GM18507 (cell line): ENCODE measurements at places on chromosomes 2 and 18.

DNA sequence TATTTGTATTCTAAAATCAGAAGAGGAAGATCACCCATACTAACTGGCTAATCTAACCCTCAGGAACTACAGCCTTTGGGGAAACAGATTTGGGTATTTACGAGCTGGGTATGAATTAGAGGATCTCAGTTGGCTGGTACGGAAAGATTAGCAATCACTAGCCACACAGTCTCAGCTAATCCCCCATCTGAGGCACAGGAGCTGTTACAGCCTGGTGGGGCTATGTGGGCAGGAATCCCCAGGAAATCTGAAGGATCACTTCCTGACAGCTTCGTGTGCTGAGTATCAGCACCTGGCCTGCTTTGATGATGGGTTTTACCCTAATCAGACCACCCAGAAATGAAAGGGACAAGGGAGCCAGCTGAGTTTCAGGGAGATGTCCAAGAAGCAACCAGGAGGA is 206.3 kb downstream of the AFF3 start:
- no peak for DNase-seq

DNA sequence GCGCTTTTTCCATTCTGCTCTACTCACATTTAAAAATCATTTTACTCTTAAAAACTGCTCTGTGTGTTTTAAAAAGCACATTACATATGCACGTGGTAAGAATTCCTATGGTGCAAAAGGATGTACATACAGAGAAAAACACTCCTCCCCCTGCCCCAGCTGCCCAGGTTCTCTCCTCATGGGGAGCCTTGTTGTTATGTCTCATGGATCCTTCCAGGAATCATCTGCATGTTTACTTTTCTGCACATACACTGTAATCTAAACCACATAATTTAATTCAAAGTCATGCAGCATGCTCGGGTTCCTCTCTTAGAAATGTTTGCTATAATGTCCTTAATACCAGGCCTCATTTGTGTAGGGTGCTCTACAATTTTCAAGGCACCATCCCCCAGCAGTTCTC is 243.3 kb downstream of the LOXHD1 start:
- DNase-seq: no peak

DNA sequence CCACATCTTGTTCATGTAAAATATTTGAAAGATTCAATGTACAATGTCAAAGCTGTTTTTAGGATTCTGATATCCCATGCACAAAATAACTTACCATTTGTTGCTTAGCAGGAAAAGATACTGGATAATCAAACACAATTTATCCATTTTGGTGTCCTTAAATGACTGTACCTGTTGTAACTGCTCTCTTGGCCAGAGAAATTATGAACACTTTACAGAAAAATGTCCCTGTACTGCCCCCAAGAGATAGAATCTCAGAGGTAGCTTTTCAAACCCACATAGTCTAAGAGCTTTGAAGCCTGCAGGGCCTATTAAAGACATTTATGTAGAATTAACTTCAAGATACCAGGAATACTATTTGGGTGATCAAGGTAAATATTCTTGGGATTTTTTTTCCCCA is 12.2 kb upstream of the ME2 start:
- no peak for DNase-seq

GRCh38 chr2:29063646-29064345 is 10.5 kb downstream of the PCARE start:
- no peak for DNase-seq
